Right lung (tissue), 10 donors: ENCODE measurements at places on chromosomes 2 and 18. TPM values are rescaled to one million over a fixed set of nuclear protein-coding genes. Genes with fewer than 3 reads are reported as not detected.

Gene DUSP19
- 2.8 TPM for polyA plus RNA-seq

Gene RGPD8
- 4.0 TPM for polyA plus RNA-seq

Gene ITGB6
- polyA plus RNA-seq, result 6.1 TPM

Gene REL
- 5.9 TPM for polyA plus RNA-seq

Gene NCKAP1
- polyA plus RNA-seq, result 116 TPM

Gene KCNG2
- 0.23 TPM for polyA plus RNA-seq

Gene FEV
- polyA plus RNA-seq, result not detected

Gene HJURP
- polyA plus RNA-seq, result 48.8 TPM

Gene IL1RL2
- polyA plus RNA-seq, result 0.96 TPM

Gene TPO
- polyA plus RNA-seq, result 0.33 TPM

Gene TMEM178A
- polyA plus RNA-seq, result 10.2 TPM

Gene MC2R
- not detected for polyA plus RNA-seq

Gene GPR35
- 2.7 TPM for polyA plus RNA-seq

Gene DCDC2C
- polyA plus RNA-seq, result 0.25 TPM

Gene ITGA4
- 29.4 TPM for polyA plus RNA-seq

Gene GKN2
- polyA plus RNA-seq, result 2.3 TPM

Gene SULT1C2
- polyA plus RNA-seq, result 20.1 TPM

Gene ELMOD3
- polyA plus RNA-seq, result 33.3 TPM

GRCh38 chr2:70707706-70708105, 60.3 kb downstream of the ADD2 start:
- no peak for DNase-seq

DNA sequence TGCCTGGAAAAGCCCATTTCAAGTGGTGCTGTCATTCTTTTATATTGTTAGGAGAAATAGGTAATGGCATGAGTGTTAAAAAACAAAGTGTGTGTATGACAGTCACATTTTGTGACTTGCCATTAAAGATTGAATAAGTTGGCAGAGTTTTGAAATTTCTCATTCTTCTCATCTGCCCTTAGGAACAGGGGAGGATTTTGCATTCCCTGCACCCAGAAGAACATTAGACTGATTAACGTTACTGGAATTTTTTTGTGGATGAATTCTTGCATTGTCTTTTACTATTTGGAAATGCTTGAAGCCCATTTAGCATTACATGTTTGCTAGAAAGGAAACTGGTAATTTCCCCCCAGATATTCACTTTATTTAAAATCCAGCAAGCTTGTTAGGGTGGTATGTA, 162.2 kb downstream of the BABAM2 start:
- no peak for DNase-seq

- no peak for DNase-seq
Observed at GRCh38 chr2:85244828-85245227, 83.0 kb downstream of the TGOLN2 start.

GRCh38 chr18:22848615-22849014, 84.5 kb upstream of the RBBP8 start:
- peak; percentile 36 for DNase-seq

- no peak for DNase-seq
Observed at GRCh38 chr2:14716319-14716718, 83.8 kb downstream of the LRATD1 start.

GRCh38 chr2:190722835-190723234, 74.0 kb downstream of the NAB1 start:
- no peak for DNase-seq

- no peak for DNase-seq
Observed at GRCh38 chr2:119421741-119422140, 9.9 kb upstream of the TMEM37 start.

DNA sequence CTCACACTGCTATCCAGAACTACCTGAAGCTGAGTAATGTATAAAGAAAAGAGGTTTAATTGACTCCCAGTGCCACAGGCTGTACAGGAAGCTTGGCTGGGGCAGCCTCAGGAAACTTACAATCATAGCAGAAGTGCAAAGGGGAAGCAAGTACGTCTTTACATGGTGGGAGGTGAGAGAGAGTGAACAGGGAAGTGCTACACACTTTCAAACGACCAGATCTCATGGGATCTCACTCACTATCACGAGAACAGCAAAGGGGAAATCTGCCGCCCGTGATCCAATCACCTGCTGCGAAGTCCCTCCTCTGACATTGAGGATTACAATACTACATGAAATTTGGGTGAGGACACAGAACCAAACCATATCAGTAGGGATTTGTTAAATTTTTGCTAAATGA, 150.4 kb upstream of the NXPH2 start:
- no peak for DNase-seq

- DNase-seq, result no peak
Observed at GRCh38 chr18:8889489-8889888, 184.1 kb downstream of the MTCL1 start.

- no peak for DNase-seq
Observed at GRCh38 chr18:24546307-24546706, 85.9 kb downstream of the HRH4 start.

DNA sequence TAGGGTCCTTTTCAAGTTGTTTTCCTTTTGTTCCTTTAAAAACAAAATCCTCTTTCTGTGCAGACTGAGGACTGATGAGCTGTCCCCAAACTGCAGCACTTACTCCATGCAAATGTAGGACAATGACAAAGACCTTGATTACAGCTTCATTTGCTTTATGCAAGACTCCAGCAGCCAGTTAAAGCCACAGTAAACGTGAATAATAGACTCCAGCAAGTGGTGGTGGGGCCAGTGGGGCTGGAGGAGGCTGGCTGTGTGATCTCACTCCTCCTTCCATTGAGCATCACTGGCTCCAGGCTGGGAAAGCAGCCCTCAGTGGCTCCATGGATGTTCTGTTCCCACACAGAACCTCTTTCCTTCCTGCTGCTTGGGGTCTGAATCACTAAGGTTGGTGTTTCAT, 306.0 kb upstream of the CELF4 start:
- DNase-seq, result no peak

GRCh38 chr2:201883606-201884369, 77.5 kb downstream of the CDK15 start:
- DNase-seq, result peak; percentile 73

GRCh38 chr2:142673836-142674235, 203.6 kb upstream of the KYNU start:
- DNase-seq, result no peak

DNA sequence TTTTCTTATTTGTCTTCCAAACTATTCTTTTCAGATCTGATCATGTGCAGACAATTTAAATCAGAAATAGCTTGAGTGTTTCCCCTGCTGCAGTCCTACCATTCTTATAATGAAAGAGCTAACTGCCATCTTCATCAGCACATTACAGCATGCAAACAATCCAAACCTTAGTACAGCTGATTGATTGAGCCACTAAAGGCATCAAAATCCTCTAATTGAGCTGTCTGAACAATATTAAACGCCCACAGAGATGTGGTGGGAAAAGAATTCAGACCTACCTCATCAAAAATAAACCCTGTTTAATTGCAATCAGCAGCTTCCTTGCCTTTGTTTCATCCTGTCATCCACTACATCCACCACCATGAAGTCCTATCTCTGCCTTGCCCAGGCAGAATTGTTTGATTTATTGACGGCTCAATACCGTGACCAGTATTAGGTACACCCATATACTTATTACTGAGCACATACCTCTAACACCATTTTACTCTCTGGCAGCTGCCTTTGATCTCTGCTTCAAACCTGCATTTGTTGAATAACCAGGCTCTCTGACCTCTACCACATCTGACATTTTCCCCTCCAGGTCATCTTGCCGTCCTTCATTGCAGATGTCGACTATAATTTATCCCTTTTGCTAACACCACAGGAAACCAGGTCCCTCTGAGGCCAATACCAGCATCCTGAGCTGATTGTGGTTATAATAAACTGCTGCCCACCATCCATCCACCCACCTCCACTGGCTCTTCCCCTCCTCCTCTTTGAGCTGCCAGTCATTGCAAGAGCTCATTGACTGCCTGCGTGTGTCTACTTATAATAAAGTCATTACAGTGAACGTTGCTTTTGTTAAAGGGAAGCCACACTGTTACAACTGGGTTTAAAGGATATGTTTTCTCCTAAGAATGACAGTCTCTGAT, 78.5 kb downstream of the RBM43 start:
- no peak for DNase-seq

DNA sequence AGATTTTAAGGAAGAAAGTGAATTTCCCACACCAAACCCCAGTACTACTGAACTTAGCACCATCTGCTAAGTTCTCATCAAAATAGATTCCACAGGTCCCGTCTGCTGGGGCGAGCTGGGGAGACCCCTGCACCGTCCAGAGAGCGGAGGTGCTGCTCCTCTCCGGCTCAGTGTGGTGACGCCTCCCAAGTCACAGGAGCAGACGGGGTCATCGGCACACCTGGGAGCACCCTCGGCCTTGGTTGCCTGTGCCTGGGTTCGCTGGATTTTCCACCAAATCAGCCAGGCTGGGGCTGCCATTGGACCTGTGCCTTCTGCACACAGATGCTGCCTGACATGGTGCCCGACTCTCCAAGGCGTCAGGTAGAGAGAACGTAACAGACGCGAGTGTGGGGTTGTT, 141.3 kb downstream of the PXDN start:
- no peak for DNase-seq

GRCh38 chr2:160271171-160272086, 71.4 kb upstream of the ITGB6 start:
- DNase-seq, result peak; percentile 43

DNA sequence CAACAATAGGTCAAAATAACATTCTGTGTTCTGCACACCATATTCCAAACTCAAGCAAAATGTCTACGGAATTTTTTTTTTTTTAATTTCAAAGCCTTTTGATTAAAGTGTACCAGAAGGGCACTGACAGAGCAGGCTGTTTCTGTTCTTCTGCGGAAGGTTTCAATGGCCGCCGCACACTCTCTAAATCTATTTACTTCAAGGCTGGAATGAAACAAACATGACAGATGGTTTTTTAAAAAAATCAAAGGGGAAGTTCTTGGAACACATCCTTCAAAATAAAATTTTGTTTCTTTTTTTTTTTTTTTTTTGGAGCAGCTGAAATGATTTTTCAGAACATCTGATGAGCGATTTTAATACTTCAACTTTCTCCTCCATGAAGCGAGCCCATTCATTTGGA, 259.1 kb downstream of the TXNL1 start:
- DNase-seq, result no peak

GRCh38 chr2:173874003-173874893, 90.9 kb downstream of the SP3 start:
- DNase-seq, result no peak

GRCh38 chr2:118121101-118121500, 32.8 kb downstream of the INSIG2 start:
- DNase-seq, result no peak
